ENCODE measurements at places on chromosomes 2 and 18. TPM values are rescaled to one million over a fixed set of nuclear protein-coding genes. Genes with fewer than 3 reads are reported as not detected.
A peak's percentile ranks its signal among the peaks of the same experiment; 100 is the strongest.

GRCh38 chr2:191247381-191248057, 2.3 kb downstream of the MYO1B start:
- peak; percentile 21 for DNase-seq

GRCh38 chr18:7871560-7872456, 304.7 kb downstream of the PTPRM start:
- no peak for DNase-seq

The SERPINB4 gene
- polyA plus RNA-seq, result 2.3 TPM

The ADCYAP1 gene
- not detected for polyA plus RNA-seq

GRCh38 chr2:3628800-3629199, 29.2 kb upstream of the ALLC start:
- peak; percentile 82 for DNase-seq

DNA sequence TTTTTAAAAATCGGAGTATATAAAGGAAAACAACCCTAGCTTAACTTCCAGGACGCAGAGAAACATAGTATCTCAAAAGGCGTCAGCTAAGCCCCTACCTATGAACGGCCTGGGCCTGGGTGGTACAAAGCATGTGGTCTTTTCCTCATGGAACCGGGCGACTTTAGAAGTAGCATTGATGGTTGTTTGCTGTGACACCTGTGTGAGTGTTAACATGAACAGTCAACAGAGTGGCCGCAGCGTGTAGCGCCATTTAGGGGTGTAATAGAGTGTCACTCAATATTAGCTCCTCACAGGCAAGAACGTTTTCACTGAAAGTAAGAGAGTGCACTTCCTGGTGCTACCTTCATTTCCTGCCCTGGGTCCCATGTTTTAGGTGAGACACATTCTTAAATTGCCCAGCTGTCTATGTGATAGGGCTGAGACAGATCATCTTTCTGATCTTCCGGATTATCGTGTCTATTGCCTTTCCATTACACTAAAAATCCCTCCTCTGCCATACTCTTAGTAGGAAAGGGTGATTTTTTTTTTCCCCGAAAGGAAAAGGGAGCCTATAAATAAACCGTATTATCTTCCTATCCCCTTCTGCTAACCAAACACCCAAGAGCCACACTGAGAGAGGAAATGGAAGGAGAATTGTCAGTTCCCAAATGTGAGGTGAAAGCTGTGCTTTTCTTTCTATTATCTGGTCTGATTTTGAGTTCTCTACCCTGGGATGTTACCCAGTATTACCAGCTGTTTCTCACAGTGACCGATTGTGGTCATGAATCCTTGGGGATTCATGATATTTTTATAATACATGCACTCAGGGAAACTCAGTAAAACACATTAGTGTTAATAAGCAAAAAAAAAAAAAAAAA, 1.3 kb downstream of the GORASP2 start:
- peak; percentile 50 for DNase-seq

GRCh38 chr18:48968412-48969215, 17.8 kb upstream of the SMAD7 start:
- peak; percentile 76 for DNase-seq

DNA sequence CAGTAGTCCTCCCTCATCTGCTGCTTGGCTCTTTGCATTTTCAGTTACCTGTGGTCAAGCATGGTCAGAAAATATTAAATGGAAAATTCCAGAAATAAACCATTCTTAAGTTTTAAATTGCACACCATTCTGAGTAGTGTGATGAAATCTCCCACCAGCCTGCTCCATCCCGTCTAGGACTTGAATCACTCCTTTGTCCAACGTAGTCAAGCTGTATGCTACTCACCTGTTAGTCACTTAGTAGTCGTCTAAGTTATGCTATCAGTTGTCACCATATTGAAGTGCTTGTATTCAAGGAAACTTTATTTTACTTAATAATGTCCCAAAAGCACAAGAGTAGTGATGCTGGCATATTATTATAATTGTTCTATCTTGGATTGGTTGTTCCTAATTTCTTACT, 172.5 kb downstream of the FIGN start:
- DNase-seq, result no peak

The ARHGAP15 gene
- not detected for polyA plus RNA-seq

- DNase-seq, result no peak
These were observed at the start of gene RSAD2 for GRCh38 chr2:6877402-6878304. Gene RSAD2 (plus strand): TSS chr2:6877777. CDS start chr2:6877801, 24 bp downstream.

DNA sequence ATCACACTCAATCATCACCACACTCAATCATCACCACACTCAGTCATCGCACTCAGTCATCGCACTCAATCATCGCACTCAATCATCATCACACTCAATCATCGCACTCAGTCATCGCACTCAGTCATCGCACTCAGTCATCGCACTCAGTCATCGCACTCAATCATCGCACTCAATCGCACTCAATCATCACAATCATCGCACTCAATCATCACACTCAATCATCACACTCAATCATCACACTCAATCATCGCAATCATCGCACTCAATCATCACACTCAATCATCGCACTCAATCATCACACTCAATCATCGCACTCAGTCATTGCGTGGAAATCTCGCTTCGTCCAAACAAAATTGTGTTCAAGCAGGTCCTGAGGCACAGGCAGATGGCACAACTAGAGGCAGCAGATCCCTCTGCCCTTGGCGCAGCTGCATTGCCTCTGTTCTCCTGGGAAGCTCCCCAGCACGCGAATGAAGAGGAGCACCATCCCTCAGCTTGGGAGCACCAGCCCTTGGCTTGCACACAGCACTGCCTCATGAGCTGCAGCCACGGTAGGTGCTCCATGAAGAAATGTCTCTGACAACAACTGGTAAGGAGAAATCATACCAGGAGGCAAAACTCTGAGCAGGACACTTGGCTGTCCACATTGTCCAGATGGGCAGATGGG, 108.1 kb downstream of the EIPR1 start:
- no peak for DNase-seq

GRCh38 chr2:147006736-147007141, 838.1 kb upstream of the ACVR2A start:
- DNase-seq, result no peak

DNA sequence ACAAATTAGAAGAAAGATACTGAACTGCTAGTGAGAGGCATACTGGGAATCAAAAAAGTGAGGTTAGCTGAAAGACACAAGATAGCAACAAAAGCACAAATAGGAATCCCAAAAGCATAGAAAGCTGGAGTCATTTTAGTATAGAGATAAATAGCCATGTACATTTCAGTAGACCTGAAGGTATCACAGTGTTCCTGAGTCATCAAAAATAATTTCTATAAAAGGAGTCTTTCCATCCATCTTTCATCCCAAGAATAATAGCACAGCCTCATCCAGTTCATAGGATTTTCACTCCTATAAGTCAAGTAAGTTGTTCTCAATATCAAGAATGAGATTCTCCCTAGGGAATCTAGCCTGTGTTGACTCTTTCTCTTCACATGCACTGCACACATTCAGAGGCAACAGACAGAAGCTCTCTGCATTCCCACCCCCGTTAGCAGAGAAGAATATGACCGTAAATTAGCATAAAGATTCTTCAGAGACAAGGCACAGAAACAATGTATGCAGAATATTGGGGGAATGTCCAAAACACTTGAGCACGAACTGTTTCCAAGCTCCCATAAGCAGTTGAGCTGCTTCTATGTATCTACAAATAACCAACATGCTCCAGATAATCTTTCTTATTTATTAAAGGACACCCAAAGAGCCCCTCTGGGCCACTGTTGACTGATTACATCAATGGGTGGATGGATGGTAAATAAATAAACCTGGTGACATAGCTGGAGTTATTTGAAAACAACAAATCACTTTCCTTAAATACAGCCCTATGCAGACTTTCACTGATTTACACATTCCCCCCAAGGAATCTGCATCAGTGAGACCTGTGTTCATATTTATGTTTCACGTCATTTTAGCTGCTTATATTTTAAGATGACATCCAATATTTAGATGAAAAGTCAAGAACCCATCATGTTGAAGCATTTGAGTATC, 174.5 kb upstream of the PKDCC start:
- DNase-seq, result no peak

The CD226 gene
- not detected for polyA plus RNA-seq

- no peak for DNase-seq
These were observed 68.4 kb downstream of the MCFD2 start for GRCh38 chr2:46847185-46847710.

The DHRS9 gene
- not detected for polyA plus RNA-seq

- no peak for DNase-seq
These were observed 5.5 kb downstream of the TTL start for GRCh38 chr2:112487444-112487961.

GRCh38 chr2:86821306-86821705, 30.6 kb upstream of the CD8A start:
- DNase-seq, result peak; percentile 30

DNA sequence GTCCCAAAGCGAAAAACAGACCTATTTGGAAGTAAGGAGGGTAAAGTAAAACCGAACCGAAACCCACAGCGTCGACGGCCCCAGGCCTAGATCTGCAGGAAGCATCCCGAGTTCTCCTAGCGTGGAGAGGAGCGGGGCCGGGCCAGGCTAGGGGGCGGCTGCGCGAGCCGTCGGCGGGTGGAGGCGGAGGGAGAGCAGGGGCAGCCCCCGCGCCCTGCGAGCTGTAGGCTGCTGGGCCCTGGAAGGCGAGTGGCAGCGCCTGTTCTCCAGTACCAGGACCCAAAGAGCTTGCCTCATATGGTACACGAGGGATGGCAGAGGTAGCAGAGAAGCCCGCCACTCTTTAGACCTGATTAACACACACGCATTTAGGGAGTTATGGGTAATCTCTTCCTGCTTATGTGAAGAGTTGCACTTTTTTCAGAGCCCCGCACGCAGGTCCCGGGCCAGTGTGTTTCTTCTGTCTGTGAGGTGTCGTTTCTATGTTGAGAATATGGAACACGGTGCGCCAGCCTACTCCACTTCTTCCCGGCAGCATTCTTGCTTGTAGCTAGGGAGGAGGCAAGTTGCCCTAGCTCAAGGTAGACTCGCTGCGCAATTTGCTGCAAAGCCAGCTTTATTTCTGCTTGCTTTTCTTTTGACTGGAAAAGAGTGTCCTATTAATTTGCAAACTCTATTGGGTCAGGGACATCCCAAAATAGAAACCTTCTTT, 71.1 kb downstream of the ARHGEF33 start:
- no peak for DNase-seq

DNA sequence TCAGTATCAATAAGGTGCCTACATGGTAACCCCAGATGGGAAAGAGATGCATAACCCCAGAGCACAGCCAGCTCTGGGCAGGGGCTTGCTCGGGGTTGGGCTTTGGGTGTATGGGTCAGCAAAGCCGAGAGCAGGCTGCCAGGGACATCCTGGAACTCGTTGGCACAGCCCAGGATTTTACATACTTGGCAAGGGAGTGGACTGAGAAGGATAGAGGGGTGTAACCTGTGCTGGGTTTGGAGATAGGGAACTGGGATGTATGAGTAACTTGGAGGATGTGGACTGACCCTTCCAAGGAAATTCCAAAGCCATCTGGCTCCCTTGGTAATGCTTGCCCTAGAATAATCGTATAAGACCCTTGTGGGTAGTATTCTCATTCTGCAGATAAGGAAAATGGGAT, 44.2 kb downstream of the GPR39 start:
- DNase-seq, result no peak

DNA sequence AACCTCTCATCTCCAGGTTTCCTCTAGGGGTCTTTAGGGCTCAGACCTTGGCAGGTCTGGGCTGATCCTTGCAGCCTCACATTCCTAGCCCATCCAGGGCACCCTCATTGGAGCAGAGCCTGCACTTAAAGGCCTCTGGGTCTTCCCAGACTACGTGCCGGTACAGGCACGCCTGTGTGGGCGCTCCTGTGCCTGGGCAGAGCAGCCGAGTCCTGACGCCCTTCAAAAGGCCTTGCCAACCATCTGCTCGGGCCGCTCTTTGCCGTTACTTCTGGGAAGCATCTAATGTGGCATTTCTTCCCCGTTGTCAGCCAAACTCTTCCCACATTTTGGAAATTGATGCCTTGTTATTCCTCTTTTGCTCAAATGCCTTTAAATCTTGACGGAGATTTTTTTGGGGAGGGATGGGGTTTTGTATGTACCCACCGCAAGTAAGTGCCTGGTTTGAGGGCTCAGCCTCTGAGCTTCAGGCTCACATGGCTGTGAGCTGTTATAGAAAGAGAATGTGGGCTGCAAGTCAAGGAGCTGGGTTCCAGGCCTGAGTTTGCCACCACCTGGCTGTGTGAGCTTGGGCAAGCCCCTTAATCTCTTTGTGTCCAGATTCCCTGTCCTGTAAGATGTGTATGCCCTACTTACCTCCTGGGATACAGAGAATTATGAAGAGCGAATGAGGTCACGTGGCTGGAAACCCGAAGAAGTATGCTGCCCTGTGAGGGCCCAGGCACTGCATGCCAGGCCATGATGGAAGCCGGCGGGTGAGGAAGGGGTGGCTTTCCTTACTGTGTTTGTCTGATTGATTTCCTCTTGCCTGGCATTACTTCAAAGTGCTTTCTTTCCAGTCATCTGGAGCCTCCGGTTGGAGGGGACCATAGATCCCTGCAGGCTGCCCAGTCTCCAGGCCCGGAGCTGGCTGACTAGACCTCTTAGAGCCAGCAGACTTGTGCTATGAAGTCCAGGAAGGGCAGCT, 20.6 kb downstream of the EHD3 start:
- no peak for DNase-seq

- DNase-seq, result no peak
These were observed 73.6 kb downstream of the LPIN2 start for GRCh38 chr18:2939317-2939716.

DNA sequence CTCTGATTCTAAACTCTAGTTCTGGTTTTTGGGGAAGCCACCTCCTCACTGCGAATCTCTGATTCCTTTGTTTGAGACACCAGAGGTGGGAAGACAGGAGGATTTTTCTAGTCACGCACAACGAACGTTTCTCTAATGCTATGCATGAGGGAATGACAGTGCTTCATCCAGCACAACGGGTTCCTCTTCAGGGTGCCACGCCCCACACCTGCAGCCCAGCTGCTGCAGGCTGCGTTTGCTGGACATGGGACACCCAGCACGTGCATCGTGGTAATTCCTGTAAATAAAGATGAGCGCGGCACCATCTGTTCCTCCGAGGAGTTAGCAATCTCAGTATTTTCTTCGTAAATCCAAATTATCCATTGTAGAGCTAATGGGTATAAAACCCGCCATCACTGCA, 37.5 kb upstream of the TPO start:
- DNase-seq, result no peak

- DNase-seq, result no peak
These were observed 254.2 kb downstream of the EN1 start for GRCh38 chr2:118593257-118593656.

The SELENOI gene
- 8.4 TPM for polyA plus RNA-seq

DNA sequence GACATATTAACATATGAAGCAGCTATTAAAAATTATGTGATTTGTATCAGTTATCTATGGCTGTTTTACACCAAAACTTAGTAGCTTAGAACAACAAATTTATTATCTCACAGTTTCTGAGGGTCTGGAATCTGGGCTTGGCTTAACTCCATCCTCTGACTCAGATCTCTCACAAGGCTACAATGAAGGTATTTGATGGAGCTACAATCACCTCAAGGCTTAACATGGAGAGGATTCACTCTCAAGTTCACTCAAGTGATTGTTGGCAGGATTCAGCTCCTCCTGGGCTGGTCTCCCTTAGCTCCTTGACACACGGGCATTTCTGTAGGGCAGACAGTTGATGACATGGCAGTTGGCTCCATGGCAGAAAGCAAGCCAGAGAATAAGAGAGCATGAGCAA, 133.0 kb upstream of the SLC14A2 start:
- no peak for DNase-seq

The ECEL1 gene
- 6.7 TPM for polyA plus RNA-seq

All from GM23338 (cell line).